ENCODE measurements at places on chromosomes 12 and 14.

- no peak for DNase-seq
Measured at GRCh38 chr14:89125216-89125615, 291.8 kb downstream of the FOXN3 start.

DNA sequence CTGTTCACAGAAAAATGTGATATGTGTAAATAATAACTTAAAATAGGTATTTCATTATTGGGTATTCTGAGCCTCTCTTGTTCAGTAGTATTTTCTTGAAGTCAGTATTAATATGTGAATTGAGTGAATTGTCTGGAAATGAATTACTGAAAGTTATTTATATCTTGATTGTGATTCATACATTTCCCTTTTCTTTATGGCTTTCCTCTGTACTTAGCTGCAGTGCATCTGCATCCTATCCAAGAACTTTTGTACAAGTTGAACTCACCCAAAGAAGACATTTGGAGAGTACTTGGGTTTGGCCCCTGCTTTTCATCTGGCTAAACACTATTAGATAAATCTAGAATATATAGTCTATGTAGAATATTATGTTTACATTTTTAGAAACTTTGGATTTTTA lies 326.0 kb downstream of the RAD51B start:
- no peak for DNase-seq

DNA sequence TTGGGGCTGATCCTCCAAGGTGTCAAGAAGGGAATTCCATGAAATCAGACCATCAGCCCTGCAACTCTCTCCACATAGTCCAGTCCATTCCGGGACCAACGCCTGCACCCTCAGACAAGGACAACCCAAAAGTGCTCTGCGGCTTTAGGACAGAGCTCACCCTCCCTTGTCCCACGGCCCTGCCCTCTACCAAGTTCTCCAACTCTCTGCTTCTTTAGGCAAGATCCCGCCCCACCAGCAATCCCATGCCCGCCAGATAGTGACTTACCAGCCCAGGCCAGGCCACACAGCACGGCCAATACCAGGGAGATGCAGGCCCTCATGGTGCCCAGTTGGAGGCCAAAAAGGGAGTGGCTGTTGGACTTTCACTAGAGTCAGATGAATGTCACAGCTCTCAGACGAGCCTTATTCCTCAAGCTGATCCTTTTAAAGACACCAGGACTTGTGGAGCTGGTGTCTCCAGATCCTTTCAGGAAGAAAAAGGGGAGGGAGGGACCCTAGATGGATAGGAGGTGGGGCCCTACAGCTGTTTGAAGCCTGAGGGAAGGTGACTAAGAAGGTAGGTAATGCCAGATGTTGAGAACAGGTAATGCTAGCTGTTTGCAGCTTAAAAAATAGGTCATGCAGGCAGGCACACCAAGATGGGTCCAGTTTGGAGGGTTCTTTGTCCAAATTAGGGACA lies at the start of gene ENDOU:
ENDOU (minus strand) TSS at position 400 of the 682 bp plus-strand sequence; CDS start at position 323, 77 bp downstream.
- no peak for DNase-seq

DNA sequence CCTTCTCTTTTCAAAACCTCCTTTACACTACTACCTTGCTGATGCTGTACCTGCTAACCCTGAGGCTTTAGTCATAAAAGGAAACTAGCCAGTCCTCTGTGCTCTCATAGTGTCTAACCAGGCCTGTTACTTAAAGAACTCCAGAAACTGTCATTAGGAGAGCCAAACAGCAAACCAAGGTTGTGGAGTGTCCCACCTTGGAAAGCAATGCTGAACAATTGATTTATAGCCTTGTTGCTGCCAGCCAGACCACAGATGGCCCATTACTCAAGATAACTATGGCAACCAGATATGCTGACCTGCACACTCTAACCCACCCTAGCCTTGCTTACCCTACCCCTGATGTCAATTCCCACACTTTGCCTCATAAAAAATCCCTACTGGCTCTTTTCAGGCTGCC lies 26.5 kb upstream of the BCAT1 start:
- DNase-seq: no peak

- no peak for DNase-seq
Measured at GRCh38 chr14:59189091-59189785, 771 bp downstream of the DAAM1 start.

GRCh38 chr14:28772613-28773012 lies 6.0 kb downstream of the FOXG1 start:
- DNase-seq: no peak

- no peak for DNase-seq
Measured at GRCh38 chr14:67270145-67270753, 29.0 kb downstream of the PALS1 start.

- no peak for DNase-seq
Measured at GRCh38 chr12:97513950-97514349, 51.3 kb downstream of the RMST start.

DNA sequence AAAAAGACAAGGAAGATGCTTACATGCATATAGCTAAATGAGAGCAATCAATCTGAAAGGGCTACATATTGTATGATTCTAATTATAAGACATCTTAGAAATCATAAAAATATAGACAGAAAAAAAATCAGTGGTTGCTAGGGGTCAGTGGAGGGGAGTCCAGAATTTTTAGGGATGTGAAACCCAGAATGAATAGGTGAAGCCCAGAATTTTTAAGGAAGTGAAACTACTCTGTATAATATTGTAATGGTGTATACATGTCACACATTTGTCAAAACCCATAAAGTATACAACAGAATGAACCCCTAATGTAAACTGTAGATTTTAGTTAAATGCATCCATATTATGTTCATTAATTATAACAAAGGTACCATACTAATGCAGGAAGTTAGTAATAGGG lies 713.2 kb downstream of the FLRT2 start:
- no peak for DNase-seq

DNA sequence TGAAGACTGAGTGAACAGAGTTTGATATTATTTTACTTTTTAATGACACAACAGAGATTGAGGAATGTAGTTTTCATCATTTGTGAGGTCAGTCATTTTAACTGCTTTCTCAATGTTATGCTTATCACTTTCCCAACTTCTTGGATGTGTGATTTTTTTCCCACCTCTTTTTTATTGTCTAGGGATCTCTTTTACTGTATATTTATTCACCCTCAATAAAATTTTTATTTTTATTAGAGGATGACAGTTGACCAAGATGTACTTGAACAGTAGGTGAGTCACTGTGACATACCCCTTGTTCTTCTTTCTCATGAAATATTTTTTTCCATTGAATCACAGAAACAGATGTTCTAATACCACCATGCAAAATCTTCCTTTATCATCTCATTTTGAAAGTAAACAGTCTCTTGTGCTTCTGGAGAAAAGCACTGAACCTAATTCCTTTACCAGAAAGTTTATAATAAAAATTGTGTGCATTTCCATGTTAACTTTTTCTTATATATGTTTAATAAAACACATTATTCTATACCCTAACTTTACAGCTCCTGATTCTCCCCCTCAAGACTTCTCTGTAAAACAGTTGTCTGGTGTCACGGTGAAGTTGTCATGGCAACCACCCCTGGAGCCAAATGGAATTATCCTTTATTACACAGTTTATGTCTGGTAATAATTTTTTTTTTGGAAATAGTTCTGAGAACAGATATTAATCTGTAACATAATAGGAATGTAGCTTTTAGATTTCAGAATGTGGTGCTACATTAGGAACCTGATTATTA lies 65.9 kb downstream of the PTPRQ start:
- no peak for DNase-seq

- DNase-seq: peak; percentile 71
Measured at GRCh38 chr14:104985675-104986486, at the start of gene CLBA1. Gene CLBA1, plus strand, starts transcription at chr14:104985788. Its CDS starts 644 bp downstream, at chr14:104986432.

- no peak for DNase-seq
Measured at GRCh38 chr14:54317391-54317790, 79.4 kb upstream of the CDKN3 start.

DNA sequence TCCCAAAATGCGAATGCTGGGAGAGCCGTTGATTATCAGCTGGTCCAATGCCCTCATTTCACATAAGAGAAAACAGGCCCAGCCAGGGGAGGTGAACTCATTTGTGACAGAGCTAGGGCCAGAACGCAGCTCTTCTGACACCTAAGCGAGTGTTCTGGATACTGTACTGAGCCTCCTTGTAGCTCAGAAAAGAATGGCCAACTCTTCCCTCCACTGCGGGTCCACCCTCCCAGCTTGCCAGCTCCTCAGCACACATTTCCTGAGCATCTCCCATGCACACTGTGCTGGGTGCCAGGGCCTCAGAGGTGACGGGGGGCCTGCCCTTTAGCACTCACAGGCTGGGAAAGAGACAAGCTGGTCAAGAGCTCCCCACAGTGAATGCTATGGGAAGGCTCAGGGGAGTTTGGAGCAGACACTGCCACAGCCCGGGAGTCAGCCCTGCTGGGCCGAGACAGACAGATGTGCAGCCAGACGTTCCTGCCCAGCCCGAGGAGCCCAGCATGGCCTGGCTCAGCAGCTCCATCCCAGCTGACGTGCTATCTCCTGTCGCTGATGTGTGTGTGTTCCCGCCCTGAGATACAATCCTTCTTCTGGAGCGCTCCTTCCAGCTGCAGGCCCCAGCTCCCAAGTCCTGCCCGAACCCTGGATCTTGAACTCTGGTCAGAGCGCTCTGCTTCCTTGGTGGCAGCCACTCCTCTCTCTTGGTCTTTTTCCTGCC lies 3.5 kb downstream of the CMTM5 start:
- no peak for DNase-seq

DNA sequence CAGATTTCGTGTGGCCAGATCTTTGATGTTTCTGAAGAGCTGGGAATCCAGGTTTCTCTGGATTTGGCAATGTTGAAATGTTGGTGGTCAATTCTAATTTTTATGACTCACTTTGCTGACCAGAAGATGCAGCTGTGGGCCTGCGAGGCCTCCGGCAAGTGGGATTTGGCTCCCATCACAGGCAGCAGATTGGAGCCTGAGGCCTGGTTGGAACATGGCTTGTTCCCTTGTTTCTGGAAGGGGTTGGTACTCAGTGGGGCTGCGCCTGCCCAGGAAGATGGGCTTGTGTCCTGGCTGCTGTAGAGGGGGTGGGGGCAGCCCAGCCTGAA lies 23.1 kb downstream of the FBRSL1 start:
- no peak for DNase-seq

DNA sequence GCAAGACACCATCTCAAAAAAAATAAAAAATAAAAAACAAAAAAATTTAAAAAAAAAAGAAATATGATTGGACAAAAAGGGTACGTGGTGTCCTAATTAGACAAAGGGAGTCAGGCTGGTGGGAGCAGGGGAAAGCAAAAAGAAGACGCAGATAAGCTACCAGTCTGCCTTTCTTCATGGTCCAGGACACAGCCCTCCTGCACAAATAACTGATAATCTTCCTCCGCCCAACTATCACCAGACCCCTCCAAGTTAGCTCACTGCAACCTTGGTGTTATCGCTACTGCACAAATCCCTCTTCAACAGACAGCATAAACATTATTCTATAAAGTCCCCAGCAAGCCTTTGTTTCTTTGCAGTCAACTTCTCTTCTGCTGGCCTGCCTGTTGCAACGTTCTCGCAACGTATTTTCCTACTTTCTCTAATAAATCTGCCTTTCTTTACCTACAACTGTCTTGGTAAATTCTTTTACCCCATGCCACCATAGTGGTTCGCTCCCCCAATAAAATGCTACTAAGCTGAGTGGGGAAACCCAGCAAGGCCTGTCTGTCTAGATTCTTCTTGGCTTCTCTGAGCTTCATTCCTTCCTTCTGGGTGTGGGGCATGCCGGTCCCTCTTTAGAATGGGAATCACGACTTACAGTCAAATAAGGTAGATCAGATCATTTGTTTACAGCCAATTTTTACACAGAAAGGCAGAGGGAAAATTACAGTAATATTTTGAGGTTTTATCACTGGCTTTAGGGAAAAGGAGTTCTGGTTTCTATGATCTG lies 14.6 kb upstream of the DNAL1 start:
- DNase-seq: no peak

DNA sequence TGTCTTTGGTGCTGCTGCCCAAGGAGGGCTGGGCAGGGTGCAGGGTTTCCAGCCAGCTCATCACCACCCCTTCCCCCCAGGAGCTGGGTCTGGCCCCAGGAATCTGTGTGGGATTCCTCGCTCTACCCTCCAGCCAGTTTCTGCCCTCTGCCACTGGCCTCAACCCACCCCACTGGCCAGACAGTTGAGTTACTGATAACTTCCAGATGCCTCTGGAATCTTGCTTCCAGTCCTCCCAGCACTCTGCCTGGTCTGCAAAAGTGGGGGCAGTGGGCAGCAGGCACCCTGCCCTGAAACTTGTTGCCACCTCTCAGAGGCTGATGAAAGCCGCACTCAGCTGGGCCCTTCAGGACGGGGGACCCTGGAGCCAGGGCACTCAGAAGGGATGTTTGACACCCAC lies 20.1 kb upstream of the TBX3 start:
- DNase-seq: no peak

DNA sequence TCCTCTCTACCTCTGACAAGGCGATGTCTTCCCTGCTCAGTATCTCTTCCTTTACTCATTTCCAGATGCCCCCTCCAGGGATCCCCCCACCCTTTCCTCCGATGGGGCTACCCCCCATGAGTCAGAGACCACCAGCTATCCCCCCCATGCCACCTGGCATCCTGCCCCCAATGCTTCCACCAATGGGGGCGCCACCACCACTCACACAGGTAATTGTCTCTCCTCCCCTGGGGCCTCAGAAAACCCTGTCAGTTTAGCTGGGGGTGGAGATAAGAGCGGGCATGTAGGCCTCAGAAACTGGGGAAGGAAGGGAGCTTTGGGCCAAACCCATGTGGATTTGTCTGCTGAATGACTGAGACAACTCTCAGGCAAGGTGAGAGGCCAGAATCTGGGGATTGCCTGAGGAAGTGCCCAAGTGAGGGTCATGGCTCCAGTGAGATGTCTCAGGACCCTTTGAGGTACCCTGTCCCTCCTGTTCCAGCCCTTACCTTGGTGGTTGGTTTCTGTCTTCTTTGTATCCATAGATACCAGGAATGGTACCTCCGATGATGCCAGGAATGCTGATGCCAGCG lies 8.1 kb downstream of the PRPF40B start:
- DNase-seq: no peak

DNA sequence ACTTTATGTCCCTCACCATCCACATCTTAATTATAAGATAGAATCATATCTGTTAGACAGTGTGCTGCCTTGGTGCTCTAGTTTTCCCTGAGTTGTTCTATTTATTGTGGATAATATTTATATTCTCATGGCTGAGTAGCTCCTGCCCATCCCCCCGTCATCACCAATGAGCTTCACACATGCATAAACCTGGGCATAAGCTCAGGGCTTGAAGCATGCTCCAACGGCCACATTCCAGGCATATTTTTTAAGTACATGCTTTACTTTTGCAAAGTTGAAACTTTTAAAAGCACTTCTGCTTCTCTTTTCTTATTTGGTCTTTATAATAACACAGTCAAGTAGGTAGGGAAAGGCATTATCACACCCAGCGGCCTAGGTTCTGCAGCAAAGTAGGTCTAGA lies 3.4 kb upstream of the FBXO34 start:
- DNase-seq: no peak

DNA sequence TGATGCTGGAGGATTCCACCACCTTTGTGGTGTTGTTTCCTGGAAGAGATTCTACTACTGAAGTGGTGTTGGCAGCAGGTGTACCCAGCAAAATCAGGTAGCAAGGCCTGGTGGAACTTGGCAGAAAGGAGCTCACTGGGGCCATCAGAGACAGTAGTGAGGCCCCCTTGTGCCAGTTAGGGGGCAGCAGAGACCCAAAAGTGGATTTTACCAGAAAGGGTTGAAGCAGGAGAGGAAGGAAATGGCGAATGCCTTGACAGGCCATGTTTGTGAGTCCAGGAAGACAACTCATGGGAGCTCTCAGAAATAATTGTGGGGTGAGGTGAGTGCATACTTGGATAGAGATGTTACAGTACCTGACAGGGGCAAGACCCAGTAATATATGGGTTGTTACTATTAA lies 137.7 kb upstream of the FGD4 start:
- DNase-seq: no peak
